ENCODE measurements at places on chromosomes 1 and 21.

- DNase-seq = no peak
Measured at GRCh38 chr1:201711811-201712210, 117.1 kb upstream of the IPO9 start.

GRCh38 chr1:220124542-220124941, 30.6 kb downstream of the IARS2 start:
- no peak for DNase-seq

DNA sequence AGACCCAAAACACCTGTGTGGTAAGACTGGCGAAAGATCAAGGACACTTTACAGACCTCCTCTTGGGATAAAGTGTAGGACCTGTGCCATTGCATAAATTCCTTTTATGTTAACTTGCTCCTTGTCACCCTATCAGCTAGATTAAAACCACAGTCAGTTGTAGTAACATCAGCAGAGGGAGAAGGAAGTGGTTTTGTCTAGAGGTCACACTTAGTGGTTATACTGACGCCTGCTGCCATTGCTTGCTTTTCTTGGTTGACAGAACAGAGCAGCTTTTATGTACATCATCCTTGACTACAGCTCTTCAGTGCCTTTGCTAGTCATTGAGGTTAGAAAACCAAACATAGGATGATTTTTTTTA, 101.4 kb downstream of the PBX1 start:
- DNase-seq = no peak

- no peak for DNase-seq
Measured at GRCh38 chr21:17976691-17977090, 157.5 kb upstream of the C21orf91 start.

- no peak for DNase-seq
Measured at GRCh38 chr1:245475126-245475525, 320.3 kb downstream of the KIF26B start.

DNA sequence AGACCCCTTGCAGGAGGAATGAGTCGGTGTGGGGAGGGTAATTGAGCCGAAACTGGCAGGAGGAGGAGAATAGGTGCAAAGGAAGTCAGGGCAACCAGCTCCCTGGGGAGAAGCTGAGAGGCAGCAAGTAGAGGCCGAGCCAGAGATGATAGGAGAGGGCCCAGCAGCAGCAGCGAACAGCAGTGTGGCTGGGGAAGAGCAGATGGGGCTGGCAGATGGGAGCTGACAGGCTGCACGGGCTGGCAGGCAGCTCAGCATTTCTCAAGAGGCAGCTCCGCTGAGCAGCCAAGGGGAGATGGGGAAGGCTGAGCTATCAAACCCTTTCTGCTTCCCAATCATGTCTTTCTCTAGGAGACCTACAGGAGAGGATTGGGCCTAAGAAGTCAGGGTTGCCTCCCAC, 158.2 kb downstream of the TRIM33 start:
- no peak for DNase-seq

DNA sequence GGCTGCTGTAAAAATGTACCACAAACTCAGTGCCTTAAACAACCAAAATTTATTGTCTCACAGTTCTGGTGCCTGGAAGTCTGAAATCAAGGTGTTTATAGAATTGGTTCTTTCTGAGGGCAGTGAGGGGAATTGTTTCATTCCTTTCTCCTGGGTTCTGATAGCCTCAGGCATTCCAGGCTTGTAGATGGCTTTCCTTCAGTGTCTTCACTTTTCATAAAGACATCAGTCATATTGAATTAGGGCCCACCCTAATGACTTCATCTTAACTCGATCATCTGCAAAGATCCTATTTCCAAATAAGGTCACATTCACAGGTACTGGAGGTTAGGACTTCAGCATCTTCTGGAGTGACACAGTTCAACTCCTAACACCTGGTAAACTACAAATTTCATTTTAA, 15.0 kb downstream of the CDKN2C start:
- no peak for DNase-seq

- DNase-seq = no peak
Measured at GRCh38 chr1:198711837-198712236, 73.0 kb downstream of the PTPRC start.
